ENCODE measurements at places on chromosomes 16 and 17.

DNA sequence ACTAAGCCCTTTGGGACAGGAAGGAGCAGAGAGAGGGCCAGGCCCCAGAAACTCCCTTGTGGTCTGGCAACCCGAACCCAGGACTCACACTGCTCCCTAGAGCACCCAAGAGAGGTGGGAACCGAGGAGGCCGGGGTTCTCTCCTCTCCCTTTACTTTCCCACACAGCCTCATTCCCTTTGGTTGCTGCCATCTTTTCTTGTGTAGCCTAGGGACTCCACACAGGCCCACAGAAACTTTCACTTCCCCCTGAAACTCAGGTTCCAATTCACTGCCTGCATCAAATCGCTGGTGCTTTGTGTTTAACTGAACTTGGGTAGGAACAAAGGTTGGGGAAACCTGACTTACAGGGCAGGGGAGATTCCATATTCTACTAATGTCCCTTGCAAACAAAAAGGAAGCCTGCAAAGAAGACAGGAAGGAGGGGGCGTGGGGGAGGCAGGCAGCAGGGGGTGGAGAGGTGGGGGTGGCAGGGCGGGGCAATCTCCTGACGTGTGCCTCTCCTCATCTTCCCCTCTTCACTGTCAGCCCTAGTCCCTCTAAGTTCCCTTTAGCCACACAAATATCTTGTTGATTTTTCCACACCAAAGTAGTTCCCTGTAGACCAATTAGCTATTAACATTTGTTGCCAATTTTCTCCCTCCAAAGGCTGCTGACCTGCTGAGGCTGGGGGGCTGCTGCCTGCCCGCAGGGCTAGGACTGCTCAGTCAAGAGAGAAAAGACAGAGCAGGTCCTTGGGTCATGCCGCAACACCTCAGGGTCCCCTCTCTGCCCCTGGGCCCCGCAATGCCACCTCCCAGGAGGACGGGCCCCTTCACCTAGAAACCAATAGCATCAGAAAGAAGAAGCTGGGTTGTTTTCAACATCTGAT lies 8.0 kb downstream of the ST3GAL2 start:
- DNase-seq, result peak; percentile 31

DNA sequence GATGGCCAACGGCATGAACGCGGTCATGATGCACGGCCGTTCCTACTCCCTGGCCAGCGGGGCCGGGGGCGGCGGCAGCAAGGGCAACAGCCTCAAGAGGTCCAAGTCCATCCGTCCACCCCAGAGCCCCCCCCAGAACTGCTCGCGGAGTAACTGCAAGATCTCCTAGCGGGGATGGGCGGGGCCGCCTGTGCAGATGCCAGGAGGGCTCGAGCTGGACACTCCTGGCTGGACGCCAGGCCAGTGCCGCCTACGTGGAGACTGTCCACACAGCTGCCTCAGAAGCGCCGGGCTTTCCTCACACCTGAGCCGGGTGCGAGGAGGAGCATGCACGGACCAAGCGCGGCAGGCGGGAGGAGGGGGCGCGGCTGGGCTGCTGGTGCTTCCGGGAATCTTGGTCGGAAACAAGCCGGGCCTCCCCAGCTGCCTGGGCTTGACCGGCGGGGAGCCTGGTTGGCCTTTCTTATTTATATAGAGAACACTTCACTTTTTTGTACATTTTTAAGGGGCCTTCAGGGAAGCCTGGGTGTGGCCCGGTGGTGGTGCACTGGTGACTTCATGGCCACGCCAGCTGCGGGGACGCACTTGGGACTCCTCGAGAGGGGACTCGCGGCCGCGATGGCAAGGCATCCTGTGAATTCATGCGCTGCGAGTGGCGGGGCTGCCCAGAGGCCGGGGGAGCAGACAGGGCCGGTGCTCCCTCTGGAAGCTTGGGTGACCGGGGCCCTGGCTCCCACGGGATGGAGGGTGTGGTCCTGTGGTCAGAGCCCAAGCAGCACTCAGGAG lies 3.1 kb upstream of the WFIKKN1 start:
- DNase-seq, result no peak

- DNase-seq, result no peak
These were observed 621.0 kb downstream of the WWOX start for GRCh38 chr16:78720416-78720815.

DNA sequence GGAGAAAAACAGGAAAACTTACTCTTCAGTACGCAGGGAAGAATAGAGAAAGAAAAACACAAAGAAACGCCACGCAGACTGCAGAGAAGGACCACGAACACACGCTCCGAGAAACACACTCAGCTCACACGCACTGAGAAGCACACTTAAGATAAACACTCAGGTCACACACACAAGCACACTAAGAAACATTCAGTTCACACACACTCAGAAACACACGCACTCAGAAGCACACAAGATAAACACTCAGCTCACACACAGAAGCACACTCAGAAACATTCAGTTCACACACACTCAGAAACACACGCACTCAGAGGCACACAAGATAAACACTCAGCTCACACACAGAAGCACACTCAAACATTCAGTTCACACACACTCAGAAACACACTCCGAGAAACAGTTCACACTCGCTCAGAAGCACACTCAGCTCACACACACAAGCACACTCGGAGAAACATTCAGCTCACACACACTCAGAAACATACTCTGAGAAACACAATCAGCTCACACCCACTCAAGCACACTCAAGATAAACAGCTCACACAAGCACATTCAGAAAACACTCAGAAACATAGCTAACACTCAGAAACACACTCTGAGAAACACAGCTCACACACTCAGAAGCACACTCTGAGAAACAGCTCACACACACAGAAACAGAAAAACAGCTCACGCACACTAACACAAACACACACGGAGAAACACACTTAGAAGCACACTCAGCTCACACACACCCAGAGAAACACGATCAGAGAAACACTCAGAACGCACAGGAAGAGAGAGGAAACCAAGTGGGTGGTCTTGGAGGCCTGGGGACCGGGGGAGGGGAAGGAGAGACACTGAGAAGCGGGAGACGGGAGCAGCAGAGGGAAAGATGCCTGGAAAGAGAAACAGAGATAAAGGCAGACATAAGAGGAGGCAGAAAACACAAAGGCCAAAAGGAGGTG lies 908 bp downstream of the TMEM98 start:
- no peak for DNase-seq

- DNase-seq, result no peak
These were observed 65.7 kb downstream of the FBXL20 start for GRCh38 chr17:39335704-39336223.

- no peak for DNase-seq
These were observed 33.4 kb downstream of the RBFOX1 start for GRCh38 chr16:7366041-7366440.

GRCh38 chr17:48427598-48427997 lies 2.4 kb downstream of the SKAP1 start:
- peak; percentile 30 for DNase-seq

GRCh38 chr17:79991924-79992648 lies 43.6 kb downstream of the TBC1D16 start:
- DNase-seq, result no peak

GRCh38 chr16:72568502-72568901 lies 396.5 kb upstream of the PMFBP1 start:
- no peak for DNase-seq

- DNase-seq, result no peak
These were observed 17.4 kb downstream of the KRT24 start for GRCh38 chr17:40686192-40686591.

DNA sequence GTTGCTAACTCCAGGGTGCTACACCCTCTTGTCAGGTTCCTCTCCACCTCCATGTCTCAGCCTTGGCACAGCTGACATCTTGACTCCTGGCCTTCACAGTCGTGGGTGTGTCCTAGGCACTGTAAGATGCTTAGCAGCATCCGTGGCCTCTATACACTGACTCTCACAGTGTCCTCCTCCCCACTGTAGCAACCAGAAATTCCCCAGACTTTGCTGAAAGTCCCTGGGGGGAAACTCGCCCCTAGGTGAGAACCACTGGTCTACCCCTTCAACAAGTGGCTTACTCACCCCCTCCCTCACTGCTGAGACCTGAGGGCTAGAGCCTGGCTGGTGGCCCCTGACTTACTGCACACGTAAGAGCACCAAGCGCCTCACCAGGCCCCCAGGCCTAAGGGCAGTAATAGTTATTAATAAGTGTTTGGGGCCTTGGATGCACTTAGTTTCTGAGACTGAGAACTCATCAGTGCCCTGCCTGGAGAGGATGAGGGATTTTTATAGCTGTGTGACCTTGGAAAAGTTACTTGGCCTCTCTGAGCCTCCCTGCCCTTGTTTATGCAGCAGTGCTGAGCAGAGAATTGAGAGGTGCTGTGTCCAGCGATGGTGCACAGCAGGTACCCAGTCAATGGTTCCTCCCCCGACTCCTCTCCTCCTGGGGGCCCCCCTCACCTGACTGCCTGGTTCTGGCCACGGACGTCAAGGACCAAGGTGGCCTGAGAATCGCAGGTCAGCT lies 67.1 kb downstream of the RMI2 start:
- no peak for DNase-seq

- no peak for DNase-seq
These were observed 16.3 kb upstream of the BCAR1 start for GRCh38 chr16:75267631-75268264.

Data from stimulated activated CD8-positive, alpha-beta memory T cell treated with anti-CD3 and anti-CD28 coated beads, Interleukin-2, amount 100 ng/mL, for 1 hour (primary cell).